ENCODE measurements at places on chromosomes 7 and 10.

DNA sequence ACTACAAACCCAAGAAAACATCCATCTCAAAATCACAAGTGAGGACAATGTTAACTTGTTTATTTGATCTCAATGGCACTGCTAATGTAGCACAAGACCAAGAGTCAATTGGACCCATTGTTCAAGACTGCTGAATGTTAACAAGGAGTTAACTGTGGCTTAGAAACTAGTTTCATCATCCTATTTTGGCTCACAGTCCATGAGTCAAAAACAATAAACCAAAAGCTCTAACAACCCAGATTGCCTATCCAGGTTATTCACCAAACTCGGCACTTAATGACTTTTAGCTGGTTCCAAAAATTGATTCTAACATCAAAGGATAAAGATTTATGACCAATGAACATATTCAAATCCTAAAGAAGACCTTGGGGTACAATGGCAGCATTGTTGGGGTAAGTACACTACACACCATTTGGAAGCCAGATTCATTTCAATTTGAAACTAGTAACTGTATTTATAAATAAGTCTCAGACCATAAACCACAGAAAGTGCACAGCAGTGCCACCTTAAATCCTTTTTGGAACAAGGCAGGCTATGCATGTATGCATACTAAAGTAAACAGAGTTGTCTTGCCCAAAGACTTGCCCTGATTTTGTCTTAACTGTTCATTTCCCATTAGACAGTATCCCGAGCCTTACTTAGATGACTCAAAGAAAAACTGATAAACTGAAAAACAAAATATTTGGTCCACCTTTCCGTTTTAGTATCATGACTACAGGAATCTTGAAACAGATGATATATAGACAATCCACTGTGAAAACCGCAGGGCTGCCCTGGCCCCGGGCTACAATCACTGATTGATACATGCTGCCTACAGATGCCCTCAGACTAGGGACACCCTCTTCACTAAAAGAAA lies 84.5 kb downstream of the SRPK2 start:
- DNase-seq, result no peak

DNA sequence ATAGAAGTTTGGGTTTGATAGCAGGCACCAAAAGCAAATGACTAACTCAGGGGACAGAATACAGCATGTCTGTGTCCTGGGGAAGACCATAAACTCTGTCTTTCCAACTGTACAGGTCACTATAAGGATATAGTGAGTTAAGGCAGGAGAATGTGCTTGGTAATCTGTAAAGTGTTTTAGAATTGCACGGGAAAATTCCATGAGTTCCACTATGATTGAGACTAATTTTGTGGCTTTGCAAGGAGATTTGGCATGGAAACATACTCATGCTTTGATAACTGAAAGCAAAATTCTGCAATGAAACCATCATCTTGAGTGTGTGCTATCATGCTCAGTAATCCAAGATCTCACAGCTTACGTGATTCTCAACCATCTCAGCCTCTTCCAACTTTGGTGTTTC lies 152.6 kb downstream of the PKD1L1 start:
- no peak for DNase-seq

DNA sequence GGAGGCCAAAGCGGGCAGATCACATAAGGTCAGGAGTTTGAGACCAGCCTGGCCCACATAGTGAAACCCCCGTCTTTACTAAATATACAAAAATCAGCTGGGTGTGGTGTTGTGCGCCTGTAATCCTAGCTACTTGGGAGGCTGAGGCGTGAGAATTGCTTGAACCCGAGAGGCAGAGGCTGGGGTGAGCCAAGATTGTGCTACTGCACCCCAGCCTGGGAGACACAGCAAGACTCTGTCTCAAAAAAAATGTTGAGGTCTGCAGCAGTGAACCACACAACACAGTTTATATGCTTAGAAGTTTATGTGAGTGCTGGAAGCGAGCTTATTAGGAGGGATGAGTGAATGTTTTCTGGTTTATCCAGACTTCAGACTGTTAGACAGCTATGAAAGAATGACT lies 10.4 kb downstream of the LHPP start:
- no peak for DNase-seq

DNA sequence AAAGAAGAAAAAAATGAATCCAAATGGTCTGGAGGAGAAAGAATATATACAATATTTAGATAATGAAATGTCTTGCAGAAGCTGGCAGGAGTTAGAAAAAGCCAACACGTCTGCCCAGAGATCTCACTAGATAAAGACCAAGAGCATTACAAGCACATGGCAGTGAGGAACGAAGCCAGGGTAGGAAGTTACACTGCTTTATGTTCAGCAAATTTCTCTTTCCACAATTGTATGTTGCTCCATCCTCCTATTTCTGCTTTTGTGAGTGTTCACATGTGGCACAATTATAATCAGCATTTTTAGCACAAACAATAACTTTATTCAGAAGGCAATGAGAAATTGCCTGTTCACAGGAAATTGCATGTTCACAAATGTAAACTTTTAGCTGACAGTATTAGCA lies 53.7 kb downstream of the LRRC17 start:
- no peak for DNase-seq

DNA sequence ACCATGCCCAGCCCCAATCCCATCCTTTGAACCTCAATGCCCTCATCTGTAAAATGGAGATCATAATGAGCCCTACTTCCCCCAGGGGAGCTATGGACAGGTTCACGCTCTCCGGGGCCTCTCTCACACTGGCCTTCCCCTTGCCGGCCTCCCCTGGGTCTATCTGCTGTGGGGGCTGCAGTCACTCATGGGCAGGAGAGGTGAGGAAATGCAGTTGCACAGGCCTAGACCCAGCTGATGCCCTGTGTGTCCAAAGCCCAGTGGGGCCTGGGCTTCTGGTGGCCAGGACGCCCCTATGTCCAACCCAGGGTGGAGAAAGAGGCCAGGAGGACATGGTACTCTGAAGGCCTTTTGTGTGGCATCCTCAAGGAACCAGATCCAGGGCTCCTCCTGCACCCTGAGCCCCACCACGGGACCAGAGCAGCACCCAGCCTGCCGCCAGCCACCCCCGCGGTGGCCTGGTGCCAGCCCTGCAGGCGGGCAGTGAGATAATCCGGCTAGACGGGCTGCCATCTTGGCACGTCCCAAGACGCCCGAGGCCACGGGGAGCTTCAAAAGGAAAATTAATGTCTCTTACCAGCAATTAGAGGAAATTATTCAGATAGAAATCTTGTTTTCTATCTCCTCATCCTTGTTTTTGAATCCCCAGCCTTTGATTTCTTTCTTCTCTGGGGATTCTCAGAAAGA lies 39.0 kb downstream of the MYL10 start:
- DNase-seq, result no peak

- DNase-seq, result no peak
Measured at GRCh38 chr7:157462419-157462771, 125.6 kb downstream of the DNAJB6 start.

DNA sequence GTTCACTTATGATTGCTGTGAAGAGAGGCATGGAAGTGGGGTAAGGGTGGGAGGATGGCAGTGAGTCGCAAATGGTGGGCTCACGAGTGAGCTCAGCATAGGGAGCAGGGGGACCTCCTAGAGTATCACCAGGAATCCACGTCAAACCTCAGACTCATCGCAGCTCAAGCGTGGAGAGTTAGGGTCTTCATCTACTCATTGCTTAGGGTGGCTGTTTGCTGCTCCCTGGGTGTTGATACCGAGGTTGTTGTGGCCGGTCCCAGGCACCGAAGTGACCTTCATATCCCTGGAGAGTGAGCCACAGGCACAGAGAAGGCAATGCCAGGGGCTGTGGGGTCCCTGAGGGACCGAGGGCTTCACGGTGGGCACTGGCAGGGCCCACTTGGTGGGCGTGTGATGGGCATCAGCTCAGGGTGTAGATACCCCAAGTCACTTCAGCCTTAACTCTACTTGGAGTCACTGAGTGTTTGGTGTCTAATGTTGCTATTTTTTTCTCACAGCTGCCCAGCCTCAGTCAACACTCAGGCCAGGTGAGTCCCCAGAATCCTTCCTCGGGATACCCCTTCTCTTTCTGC lies 16.8 kb downstream of the DMBT1 start:
- no peak for DNase-seq

DNA sequence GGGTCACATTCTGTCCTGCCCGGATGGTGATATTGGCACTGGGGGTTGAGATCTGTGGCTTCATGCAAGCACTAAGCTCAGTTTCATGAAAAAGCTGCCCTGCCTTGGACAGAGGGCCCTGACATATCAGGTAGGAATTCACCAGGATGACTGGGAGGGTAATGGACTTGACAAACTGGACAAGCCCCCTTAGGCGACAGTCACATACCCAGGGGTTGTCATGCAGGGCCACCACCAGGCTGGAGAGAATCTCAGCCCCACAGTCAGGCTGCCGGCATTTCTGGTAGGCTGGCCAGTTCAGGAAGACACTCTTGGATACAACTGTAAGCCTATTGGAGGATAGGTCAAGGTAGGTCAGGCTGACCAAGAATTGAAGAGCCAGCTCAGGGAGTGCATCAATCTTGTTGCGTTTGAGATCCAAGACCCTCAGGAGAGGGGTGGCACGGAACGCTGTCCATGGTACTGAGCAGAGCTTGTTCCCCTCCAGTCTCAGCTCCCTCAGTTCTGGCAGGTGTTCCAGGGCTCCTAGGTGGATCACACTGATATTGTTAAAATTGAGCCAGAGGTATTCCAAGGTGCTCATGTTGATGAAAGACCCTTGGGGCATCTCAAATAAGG lies 824 bp downstream of the LRIT2 start:
- DNase-seq, result no peak

GRCh38 chr7:1653500-1653899 lies 16.6 kb upstream of the ELFN1 start:
- no peak for DNase-seq

GRCh38 chr7:39394105-39394680 lies 172.0 kb upstream of the YAE1 start:
- DNase-seq, result peak; percentile 27

DNA sequence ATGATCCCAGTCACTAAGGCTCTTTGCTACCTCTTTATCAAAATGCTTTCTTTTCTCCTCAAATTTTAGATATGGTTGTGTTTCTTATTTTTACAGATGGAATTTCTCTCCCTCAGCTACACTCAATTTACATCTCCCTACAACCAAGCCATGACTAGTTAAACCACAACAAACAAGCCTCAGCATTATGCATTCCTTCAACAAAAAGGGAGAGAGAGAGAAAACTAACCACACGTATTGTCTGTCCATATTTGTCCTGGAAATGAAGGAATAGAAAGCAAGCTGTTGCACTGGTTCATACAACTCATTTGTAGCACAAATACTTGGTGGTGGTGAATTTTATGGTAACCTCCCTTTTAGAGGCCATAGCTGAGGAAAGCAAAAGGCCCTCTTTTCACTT lies 286.4 kb downstream of the AHR start:
- DNase-seq, result no peak

- no peak for DNase-seq
Measured at GRCh38 chr7:77458786-77459185, 42.6 kb upstream of the GSAP start.

GRCh38 chr10:88791924-88792323 lies 10.6 kb upstream of the LIPM start:
- DNase-seq, result no peak

GRCh38 chr10:132869621-132870020 lies 72.7 kb downstream of the CFAP46 start:
- no peak for DNase-seq

DNA sequence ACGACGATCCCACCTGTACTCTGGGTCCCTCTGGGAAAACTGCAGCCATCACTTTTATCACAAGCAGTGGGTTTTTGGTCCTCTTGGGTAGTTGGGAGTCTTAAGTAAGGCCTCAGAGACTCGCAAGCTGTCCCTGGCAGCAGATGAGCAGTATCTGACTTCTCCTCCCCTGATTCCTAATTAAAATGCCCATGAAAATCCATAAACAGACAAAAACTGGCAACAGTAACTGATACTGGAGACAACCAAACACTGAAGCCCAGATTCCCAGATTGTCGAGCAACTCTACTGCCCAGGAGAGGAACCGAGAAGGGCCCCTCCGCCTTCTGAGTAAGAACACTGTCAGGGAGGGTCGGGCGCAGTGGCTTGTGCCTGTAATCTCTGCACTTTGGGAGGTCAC lies 333.8 kb downstream of the CALN1 start:
- no peak for DNase-seq

DNA sequence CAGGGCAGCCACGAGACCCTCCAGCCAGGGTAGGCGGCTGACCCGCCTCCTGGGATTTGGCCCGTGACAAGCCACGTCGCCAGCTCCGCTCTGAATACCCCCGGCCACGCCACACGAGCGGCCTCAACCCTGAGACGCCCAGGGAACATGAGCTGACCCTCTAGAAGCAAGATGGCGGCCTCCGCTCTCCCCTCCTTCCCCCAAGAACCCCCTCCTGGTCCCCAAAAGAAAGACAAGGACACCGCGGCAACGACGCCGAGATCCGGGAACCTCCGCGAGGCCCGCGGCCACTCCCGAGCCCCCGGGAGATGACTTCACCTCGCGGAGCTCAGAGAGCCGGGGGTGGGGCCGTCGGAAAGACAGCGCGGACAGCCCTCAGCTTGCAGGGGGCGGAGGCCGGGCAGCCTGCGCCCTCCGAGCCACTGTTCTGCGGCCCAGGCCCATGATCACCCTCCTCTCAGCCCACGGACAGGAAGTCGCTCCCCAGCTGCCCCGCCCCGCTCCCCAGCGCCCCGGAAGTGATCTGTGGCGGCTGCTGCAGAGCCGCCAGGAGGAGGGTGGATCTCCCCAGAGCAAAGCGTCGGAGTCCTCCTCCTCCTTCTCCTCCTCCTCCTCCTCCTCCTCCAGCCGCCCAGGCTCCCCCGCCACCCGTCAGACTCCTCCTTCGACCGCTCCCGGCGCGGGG lies at the start of gene RALA:
Gene RALA (plus strand): TSS at position 526 of the 685 bp plus-strand sequence. CDS start 63,096 bp downstream, outside the sequence.
- peak; percentile 88 for DNase-seq

- peak; percentile 56 for DNase-seq
Measured at GRCh38 chr10:71687077-71687476, 32.5 kb downstream of the C10orf105 start.

- no peak for DNase-seq
Measured at GRCh38 chr10:73136627-73137026, 26.4 kb downstream of the NUDT13 start.

- DNase-seq, result no peak
Measured at GRCh38 chr7:42774436-42774835, 137.4 kb downstream of the C7orf25 start.

GRCh38 chr7:88789480-88790064 lies 6.0 kb downstream of the TEX47 start:
- peak; percentile 7 for DNase-seq

DNA sequence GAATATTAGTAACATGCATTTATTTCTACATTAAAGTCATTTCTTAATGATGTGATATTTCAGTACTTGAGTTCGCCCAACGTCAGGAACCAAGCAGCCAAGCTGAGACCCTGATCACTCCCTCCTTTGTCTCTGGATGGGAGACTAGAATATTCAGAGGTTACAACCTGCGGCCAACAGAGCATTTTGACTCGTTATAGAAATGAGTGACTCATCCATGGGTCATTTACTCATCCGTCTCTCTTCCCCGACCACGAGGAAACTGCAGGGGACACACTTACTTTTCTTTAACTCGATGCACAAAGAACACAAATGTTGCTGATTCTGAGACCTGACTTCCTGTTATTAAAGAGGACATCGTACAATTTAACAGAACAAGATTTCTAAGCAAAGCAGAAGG lies 343.3 kb downstream of the FRMD4A start:
- DNase-seq, result no peak

- no peak for DNase-seq
Measured at GRCh38 chr10:30048768-30049517, 10.4 kb downstream of the JCAD start.

GRCh38 chr7:80136261-80137055 lies 1.8 kb downstream of the GNAI1 start:
- DNase-seq, result peak; percentile 42

Data from NCI-H2171 treated with DMSO at 0.1 percent for 48 hours (cell line).